Non-pigmented ciliary epithelial cell (primary cell): ENCODE measurements at places on chromosomes 7 and 10.

DNA sequence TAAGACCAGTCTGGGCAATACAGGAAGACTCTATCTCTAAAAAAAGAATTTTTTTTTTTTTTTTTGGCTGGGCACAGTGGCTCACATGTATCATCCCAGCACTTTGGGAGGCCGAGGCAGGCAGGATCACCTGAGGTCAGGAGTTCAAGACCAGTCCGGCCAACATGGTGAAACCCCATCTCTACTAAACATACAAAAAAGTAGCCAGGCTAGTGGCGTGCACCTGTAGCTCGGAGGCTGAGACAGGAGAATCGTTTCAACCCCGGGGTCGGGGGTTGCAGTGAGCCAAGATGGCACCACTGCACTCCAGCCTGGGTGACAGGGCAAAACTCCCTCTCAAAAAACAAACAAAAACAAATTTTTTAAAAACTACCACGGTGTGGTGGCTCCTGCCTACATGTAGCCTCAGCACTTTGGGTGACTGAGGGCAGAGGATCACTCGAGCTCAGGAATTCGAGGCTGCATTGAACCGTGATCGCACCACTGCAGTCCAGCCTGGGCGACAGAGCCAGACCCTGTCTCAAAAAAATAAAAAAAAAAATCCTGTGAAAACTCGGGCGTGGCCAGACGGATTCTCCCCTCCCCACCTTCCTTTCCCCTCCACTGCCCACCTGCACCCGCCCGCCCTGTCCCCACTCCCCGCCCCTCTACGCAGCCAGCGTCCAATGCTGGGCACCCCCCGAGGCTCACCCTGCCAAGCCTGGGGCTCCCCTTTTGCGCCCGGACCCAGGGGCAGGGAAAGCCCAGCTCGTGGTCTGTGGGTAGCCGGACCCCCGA lies 745 bp upstream of the ORAI2 start:
- no peak for DNase-seq

DNA sequence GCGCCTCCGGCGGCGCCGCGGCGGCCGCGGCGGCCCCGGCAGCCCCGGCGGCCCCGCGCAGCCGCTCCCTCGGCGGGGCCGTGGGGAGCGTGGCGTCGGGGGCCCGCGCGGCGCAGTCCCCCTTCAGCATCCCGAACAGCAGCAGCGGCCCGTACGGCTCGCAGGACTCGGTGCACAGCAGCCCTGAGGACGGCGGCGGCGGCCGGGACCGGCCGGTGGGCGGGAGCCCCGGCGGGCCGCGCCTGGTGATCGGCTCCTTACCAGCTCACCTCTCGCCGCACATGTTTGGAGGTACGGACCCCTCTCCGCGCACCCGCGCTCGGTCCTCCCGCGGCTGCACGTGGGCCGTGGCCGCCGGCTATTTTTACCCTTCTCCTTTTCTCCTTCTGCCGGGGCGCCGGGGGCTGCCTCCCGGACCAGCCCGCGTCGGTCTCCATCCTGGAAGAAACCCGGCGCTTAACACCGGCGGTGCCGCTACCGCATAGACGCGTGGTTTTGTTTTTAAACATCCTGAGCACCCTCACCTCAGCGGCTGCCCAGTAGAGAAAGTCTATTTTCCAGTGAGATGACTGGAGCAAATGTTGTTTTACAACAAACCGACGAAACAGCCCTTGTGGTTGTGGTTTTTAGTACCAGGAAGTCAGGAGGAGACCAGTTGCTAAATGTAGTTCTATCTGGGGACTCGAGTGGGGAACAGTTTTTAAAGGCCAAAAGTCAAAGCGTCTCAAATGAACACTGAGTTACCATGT lies 1.3 kb downstream of the ZNRF2 start:
- peak; percentile 8 for DNase-seq

- DNase-seq = no peak
Measured at GRCh38 chr10:14513123-14513522, 182.4 kb upstream of the FRMD4A start.

DNA sequence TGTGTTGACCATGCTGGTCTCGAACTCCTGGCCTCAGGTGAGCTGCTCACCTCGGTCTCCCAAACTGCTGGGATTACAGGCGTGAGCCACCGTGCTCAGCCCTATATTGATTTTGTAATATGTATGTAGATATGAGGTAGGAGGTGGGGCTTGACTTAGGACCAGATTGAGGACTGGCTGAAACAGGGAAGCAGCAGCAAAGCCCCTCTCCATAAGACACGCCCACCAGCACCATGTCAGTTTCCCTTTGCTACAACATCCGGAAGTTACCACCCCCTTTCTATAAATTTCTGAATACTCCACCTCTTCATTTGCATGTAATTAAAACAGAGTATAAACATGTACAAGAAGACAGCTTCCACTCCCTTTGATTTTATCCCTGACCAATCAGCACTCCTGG lies 47.9 kb upstream of the MYL10 start:
- DNase-seq = no peak

DNA sequence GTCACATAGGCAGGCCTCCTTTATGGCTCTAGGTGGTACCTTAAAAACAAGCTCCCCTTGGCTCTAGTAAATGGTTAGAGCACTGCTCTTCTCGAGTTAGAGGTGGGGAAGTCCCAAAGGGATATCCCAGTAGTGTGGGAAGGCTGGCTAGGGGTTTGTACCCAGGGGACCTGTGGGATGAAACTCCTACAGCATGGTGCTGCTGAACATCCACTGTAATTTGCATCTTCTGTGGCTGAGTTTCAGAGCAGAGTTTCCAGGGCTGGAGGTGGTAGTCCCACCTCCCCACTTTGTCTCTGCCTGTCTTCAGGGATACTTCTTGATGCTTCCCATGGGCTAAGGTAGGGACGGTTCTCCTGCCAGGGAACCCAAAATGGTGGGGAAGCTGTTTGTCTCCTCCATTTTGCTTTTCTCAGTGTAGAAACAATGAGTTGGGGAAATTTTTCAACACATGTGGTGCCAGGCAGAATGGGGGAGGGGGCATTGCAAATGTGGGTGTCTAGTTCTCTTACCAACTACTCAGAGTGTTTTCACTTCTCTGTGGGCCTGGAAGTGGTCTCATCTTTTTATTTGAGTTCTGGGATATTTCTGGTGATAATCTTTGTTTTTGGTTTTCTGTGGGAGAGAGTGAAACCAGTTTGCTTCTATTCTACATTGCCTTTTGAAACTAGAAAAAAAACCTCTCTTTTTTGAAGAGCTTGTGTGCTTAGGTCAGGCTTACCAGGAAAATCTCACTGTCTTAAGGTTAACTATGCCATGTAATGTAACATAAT lies 36.3 kb downstream of the SCART1 start:
- DNase-seq = no peak

DNA sequence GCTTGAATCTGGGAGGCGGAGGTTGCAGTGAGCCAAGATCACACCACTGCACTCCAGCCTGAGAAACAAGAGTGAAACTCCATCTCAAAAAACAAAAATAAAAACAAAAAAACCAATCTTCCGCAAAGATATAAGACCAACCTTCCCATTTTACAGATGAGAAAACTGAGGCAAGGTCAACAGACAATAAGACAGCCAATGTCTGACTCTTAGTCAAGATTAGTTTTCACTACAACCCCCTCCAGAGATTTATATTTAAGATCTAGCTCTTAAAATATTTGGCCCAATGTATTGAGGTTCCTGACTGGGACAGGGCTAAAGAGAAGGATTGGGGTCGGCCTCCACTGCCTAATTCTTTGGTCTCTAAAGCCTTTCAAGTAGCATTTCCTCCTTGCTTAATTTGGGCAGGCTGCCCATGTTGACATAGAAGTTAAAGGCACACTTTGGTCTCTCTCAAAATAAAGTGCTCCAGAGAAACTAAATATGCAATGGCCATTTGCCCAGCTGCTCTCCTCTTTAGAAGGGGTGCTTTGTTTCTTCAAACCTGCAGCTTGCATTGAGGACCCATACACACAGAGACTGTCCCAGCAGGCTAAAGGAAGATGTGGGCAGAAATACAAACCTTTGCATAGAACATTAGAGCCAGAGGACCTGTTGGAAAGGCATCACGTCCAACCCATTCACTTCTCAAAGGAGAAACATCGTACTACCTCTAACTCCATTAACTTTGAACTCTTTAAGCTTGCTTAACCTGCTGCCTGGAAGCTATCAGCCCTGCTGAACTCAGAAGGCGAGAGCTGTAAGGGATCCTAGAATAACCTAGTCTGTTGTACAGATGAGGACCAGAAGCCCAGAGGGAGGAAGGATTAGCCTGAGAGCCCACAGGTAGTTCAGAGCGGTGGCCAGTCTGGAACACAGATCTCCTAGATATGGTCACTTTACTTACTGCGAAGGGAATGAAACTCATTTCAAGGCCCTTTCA lies 3.9 kb downstream of the TECTB start:
- DNase-seq = no peak

DNA sequence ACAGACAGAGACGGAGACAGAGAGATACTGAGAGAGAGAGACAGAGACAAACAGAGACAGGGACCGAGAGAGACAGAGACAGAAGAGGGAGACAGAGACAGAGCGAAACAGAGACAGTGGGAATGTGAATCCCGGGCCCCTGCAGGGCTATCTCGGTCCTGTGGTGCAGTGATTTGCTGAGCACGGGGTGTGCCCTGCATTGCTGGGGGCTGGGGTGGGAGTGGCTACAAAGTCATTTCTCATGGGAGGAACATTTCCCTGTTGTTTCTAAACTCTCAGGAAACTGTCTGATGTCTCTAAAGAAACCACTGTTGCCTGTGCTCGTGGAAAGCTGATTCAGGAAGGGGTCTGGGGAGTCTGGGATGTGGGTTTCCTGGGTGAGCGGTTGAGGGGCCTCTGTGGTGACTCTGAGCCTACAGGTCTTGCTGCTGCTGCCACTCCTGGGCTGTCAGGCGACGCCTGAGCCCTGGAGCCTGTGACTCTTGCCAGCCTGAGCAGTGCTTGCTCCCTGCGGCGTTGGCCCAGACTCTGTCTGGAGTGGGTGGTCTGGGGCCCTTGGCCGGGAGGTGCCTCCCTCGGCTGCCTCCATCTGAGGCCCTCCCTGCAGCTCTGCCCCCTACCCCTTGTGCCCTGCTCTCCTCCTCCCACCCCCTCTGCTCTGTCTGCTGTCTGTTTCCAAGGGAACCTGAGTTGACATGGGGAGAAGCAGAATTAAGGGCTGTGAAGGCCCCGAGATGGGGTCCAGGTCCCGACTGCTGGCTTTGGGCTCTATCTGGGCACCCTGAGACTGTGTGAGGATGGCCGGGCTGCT lies 292.0 kb downstream of the WDR37 start:
- no peak for DNase-seq

GRCh38 chr10:69232736-69233480 lies 12.8 kb downstream of the HKDC1 start:
- no peak for DNase-seq

GRCh38 chr10:100872034-100872791 lies 40.5 kb upstream of the SLF2 start:
- peak; percentile 13 for DNase-seq

DNA sequence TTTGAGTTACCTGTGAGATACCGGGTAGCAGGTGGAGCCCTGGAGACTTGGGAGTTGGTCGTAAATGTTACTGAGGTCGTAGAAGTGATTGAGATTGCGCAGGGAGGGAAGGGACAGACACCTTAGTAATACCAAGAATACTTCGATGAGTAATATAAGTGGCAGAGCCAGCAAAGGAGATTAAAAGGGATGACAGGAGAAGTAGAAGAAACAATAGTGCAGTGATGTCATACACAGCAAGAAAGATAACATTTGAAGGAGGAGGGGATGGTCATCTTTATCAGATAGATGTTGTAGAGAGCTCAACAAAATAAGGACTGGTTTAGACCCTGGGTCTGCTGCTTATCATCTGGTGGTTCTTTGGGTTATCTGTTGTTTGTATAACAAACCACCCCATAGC lies 5.0 kb downstream of the BCCIP start:
- no peak for DNase-seq

DNA sequence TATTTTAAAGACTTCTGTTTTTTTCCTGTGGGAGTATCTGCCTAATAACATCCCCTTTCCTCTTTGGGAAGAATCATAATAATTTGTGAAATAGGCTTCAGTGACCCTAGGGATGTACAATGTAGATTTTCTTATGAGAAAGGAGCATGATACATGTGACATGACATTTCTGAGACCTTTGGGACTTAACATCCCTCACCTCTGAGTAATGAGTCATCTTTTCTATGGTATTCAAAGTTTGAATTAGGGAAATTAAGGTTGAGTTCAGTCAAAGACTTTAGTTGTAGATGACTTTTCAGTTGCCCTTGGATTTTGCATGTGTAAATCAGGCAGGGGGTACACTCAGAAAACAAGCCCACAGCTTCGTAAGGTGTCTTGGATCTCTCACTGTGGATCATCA lies 14.3 kb downstream of the GRK5 start:
- DNase-seq = no peak

DNA sequence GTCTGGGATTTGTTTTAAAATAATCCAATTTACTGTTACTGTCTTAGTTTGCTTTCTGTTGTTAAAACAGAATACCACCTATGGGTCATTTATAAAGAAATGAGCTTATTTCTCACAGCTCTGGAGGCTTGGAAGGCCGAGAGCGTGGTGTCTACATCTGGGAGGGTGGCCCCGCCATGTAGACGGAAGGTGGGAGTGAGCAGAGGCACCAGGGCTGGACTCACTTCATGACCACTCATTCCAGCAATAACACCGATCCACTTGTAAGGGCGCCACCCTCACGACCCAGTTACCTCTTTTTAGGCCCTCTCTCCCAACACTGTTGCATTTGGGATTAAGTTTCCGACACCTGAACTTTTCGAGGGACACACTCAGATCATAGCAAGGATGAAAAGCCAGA lies 36.2 kb upstream of the CFAP46 start:
- no peak for DNase-seq

DNA sequence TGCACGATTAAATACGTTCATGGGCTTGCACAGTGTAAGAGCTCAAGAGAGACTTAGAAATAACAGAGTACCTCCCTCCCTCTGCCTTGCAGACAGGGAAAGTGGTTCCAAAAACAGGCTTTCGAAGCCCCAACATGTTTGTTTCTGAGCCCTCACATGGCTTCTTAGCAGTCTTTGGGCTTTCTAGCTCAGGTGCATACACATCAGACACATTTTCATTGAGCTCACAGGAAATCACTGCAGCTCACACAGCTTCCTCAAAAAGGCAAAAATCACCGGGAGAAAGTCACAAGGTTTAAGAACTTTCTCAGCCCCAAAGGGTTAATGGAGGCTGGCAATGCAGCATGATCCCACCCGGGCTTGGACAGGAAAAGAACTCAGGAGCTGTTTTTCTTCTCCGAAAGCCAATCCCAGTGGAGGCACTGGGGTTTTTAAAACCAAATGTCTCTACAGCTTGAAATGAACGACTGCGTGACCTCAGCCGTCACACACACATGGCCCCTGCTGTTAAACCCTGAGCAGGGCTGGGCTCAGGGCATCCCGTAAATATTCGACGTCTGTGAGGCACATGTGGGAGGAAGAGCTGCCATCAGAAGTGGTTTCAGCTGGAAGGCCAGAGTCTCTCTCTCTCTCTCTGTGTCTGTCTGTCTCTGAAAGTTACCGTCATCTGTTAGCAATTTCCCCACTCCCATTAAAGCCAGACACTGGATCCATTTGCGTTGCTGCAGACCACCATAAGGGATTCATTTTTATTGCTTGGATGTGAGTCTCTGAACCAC lies 69.7 kb downstream of the CALML3 start:
- no peak for DNase-seq

DNA sequence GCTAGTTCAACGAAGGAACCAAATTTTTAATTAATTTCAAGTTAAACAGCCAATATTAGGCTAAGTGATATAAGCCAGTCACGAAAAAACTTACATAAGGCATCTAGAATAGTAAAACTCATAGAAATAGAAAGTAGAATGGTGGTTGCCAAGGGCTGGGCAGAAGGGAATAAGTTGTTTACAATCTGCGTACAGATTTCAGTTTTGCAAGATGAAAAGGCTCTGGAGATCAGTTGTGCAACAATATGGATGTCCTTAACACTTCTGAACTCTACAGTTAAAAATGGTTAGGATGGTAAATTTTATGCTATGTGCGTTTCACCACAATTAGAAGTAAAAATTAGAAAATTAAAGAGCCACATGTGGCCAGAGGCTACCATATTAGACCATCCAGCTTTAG lies 13.3 kb downstream of the SCRN1 start:
- no peak for DNase-seq
